ENCODE measurements at places on chromosomes 11 and 22.

- no peaks in the 10 kb centered on the region for H3K36me3 ChIP-seq
- H3K27me3 ChIP-seq = no peaks in the 10 kb centered on the region
- H3K27ac ChIP-seq = no peak overlapping the region
- no peaks in the 10 kb centered on the region for H3K4me1 ChIP-seq
- no peak overlapping the region for H3K4me3 ChIP-seq
Measured at GRCh38 chr11:23866641-23867040, 630.2 kb upstream of the LUZP2 start.

DNA sequence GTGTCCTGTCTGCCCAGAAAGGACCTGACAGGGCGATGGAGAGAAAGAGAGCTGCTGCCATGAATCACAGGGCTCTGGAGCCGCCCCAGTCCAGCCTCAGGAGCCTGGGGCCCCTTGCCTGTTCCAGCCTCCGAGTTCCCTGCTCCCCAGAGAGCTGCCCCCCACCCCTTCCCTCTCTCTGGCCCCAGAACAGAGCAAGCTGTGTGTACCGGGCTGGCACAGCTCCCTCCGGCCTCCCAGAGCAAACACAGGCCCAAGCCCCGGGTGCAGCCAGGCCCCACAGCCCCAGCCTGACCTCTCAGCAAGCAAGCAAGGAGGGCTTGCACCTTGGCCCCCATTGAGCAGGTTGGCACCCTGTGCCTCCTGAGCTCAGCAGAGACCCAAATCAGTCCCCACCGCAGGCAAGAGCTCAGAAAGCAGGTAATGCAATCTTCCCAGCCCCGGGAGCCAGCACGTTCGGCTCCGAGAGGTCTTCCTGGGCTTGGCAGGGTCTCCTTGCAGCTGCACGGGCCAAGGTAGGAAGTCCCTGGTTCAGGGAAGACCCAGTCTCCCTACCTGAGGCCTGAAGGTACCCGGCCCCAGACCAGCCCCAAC lies 1.4 kb downstream of the PACSIN3 start:
- H3K27me3 ChIP-seq = peaks cover 38% of the 10 kb centered on the region
- no peak overlapping the region for H3K27ac ChIP-seq
- peaks cover under 1% of the 10 kb centered on the region for H3K36me3 ChIP-seq
- peak; percentile 28 for DNase-seq
- H3K4me3 ChIP-seq = peak overlapping the region; percentile 78

- no peak overlapping the region for H3K27ac ChIP-seq
- DNase-seq = no peak
- H3K4me3 ChIP-seq = no peak overlapping the region
- no peaks in the 10 kb centered on the region for H3K4me1 ChIP-seq
- H3K36me3 ChIP-seq = no peaks in the 10 kb centered on the region
- peaks cover 16% of the 10 kb centered on the region for H3K27me3 ChIP-seq
Measured at GRCh38 chr11:35852056-35852455, 91.8 kb upstream of the LDLRAD3 start.

DNA sequence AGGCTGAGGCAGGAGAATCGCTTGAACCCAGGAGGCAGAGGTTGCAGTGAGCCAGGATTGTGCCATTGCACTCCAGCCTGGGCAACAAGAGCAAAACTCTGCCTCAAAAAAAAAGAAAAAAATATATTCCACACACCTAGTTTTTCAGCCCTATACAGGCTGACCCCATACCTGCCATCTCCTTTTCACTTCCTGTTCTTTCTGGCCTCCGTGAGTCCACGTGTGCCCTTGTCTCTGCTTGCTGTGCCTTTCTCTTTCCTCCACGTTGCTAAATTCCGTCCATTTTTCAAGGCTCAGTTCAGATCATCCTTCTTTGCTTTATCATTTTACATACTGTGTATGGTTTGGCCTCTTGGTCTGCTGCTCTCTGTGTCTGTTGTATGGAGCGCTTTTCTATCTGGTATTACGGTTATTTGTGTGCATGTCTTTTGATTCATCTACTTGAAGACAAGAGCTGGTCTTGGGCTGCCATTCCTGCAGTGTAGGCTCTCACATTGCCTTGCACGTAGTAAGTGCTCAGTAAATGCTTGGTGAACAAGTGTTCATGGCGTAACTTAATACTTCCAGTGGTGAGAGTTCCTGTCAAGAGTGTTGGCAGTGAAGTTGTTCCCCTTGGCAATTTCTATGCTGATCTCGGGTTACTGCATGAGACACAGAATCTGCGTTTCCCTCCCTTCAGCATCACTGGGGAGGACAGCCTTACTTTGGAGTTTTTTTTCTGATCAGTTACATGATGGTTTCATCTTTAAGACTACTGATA lies 57.5 kb downstream of the PTPRJ start:
- peak overlapping the region; percentile 91 for H3K27ac ChIP-seq
- peaks cover 64% of the 10 kb centered on the region for H3K4me1 ChIP-seq
- no peak for DNase-seq
- peaks cover 2% of the 10 kb centered on the region for H3K27me3 ChIP-seq

- no peak overlapping the region for H3K4me3 ChIP-seq
- peaks cover 52% of the 10 kb centered on the region for H3K4me1 ChIP-seq
- no peak for DNase-seq
- no peaks in the 10 kb centered on the region for H3K36me3 ChIP-seq
Measured at GRCh38 chr11:106463796-106464201, 386.3 kb downstream of the AASDHPPT start.

DNA sequence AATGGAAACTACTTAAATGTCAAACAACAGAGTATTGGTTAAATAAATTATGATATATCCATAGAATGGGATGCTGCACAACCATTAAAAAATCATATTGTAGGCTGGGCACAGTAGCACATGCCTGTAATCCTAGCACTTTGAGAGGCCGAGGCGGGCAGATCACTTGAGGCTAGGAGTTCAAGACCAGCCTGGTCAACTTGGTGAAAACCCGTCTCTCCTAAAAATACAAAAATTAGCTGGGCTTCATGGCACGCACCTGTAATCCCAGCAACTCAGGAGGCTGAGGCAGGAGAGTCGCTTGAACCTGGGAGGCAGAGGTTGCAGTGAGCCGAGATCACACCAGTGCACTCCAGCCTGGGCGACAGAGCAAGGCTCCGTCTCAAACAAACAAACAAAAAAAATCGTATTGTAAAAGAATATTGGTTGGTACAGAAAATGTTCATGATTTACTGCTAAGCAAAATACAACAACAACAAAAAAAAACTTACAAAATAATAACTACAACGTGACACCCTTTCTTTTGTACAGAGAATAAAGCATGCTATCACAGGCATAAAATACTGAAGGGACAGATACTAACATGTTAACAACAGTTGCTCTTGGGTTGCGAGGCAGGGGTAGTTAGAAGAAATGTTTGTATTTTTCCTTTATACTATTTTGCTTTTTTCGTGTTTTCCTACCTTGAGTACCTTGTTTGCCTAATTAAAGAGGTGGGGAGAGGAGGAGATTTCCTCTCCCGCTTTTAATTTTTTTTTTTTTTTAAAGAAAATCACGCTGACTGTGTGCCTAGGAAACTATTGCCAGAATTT lies 21.3 kb upstream of the RRAS2 start:
- no peak overlapping the region for H3K27ac ChIP-seq
- H3K4me1 ChIP-seq = no peaks in the 10 kb centered on the region
- H3K27me3 ChIP-seq = peaks cover 82% of the 10 kb centered on the region
- DNase-seq = no peak

GRCh38 chr11:1030556-1030955 lies 6.0 kb downstream of the MUC6 start:
- no peak for DNase-seq
- H3K27me3 ChIP-seq = peaks cover 4% of the 10 kb centered on the region
- H3K4me1 ChIP-seq = peaks cover 8% of the 10 kb centered on the region
- H3K4me3 ChIP-seq = no peak overlapping the region
- H3K27ac ChIP-seq = no peak overlapping the region

DNA sequence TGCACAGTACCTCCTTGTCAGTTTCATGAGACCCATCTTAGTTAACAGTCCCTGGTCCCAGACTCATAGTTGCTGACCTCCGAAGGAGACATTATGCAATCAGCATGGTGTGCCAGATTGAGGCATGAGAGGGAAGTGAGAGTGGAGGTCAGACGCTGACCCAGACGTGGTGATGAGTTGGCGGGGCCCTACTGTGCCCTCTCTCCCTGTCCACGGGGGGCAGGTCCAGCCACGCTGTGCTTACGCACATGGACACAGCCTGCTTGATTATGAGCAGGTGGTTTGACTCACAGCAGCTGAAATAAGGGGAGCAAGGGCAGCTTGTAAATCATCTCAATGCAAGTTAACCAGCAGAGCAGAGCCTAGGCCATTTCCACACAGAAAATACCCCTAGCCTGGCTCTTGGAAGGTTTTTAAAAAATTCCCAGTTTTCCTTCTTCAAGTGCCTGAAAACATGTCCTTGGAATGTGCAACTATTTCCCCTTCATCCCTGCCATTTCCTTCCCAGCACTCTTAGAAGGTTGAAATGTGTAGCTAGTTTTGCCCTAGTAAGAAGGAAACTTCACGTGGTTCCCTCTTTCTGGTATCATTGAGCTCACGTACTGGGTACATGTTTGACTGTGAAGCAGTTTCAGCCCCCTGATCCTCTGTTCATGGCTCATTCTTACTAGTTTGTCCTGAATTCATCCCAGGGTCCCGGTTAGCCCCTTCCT lies 122.6 kb upstream of the SORL1-AS1 start:
- peak overlapping the region; percentile 3 for H3K4me3 ChIP-seq
- H3K27me3 ChIP-seq = peaks cover 12% of the 10 kb centered on the region
- H3K36me3 ChIP-seq = peaks cover 67% of the 10 kb centered on the region
- H3K4me1 ChIP-seq = peaks cover 61% of the 10 kb centered on the region
- DNase-seq = no peak

DNA sequence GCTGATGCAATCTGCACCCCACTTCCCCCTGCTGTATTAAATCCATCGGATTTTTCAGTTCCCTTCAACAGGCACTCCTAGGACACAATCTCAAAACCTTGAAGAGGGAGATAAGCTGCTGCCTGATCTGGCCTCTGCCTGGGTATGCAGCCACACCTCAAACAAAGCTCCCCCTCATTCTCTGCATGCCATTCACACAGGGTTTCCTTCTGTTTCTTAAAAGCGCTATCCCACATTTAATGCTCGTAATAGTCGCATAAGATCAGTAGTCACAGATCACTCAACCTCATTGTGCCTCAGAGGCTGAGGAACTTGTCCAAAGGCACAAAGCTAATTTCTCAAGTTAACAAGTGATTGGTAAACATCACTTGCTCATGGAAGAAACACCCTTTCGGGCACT lies 34.0 kb downstream of the UQCR10 start:
- no peak for DNase-seq
- no peaks in the 10 kb centered on the region for H3K27me3 ChIP-seq
- H3K27ac ChIP-seq = no peak overlapping the region
- no peak overlapping the region for H3K4me3 ChIP-seq
- peaks cover 19% of the 10 kb centered on the region for H3K4me1 ChIP-seq
- peaks cover 57% of the 10 kb centered on the region for H3K36me3 ChIP-seq

GRCh38 chr11:115672999-115673411 lies 168.8 kb upstream of the CADM1 start:
- peaks cover 78% of the 10 kb centered on the region for H3K4me1 ChIP-seq
- DNase-seq = no peak
- H3K4me3 ChIP-seq = no peak overlapping the region
- no peaks in the 10 kb centered on the region for H3K27me3 ChIP-seq
- no peaks in the 10 kb centered on the region for H3K36me3 ChIP-seq
- no peak overlapping the region for H3K27ac ChIP-seq

GRCh38 chr22:23388517-23388890 lies 191.6 kb downstream of the IGLL1 start:
- H3K27ac ChIP-seq = no peak overlapping the region
- H3K4me3 ChIP-seq = no peak overlapping the region
- DNase-seq = no peak
- H3K36me3 ChIP-seq = peaks cover 28% of the 10 kb centered on the region

DNA sequence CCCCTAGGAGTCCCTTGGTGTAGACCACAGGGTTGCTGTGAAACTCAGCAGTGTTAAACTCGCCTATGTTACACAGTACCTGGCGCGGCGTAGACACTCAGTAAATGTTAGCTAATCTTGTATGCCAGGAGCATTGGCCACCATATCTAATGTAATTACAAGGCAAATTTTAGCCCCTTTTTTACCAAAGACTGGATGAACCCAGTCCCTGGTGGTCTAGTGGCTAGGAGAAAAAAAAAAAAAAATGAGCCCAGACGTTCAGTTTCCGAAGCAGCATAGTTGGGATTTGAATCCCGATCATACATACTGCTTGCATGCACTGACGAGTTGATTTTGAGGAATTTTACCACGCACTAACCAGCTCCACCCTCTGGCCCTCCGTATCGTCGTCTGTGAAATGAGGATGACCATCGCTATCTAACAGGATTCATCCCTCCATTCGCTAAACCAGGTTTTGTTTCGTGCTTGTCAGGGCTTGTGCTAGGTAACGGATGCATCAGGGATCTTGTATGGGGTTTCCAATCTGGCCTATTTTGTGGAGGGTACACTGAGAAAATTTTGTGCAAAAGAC lies 688 bp downstream of the PTS start:
- no peak overlapping the region for H3K27ac ChIP-seq
- H3K36me3 ChIP-seq = peaks cover 27% of the 10 kb centered on the region
- H3K4me1 ChIP-seq = peaks cover 22% of the 10 kb centered on the region
- H3K27me3 ChIP-seq = peaks cover 18% of the 10 kb centered on the region
- H3K4me3 ChIP-seq = peak overlapping the region; percentile 88

DNA sequence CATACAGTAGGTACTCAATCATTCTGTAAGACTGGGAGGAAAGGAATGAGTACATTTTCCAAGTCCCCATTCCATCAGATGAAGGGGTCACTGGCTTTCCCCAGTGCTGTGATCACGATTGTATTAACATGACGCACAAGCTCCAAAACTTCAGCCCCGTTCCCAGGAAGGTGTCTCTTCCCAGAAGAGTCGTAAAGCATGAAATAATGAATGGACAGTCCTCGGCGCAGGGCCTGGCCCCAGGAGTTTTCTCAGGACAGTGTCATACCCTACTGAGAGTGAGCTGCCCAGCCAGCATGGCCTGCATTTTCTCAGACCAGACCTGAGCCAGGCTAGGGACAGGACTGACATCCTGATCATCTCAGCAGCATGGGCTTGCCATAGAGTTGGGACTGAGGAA lies 80.7 kb downstream of the PARVA start:
- H3K36me3 ChIP-seq = no peaks in the 10 kb centered on the region
- DNase-seq = no peak
- H3K27me3 ChIP-seq = no peaks in the 10 kb centered on the region
- H3K4me1 ChIP-seq = peaks cover 46% of the 10 kb centered on the region
- H3K4me3 ChIP-seq = no peak overlapping the region

DNA sequence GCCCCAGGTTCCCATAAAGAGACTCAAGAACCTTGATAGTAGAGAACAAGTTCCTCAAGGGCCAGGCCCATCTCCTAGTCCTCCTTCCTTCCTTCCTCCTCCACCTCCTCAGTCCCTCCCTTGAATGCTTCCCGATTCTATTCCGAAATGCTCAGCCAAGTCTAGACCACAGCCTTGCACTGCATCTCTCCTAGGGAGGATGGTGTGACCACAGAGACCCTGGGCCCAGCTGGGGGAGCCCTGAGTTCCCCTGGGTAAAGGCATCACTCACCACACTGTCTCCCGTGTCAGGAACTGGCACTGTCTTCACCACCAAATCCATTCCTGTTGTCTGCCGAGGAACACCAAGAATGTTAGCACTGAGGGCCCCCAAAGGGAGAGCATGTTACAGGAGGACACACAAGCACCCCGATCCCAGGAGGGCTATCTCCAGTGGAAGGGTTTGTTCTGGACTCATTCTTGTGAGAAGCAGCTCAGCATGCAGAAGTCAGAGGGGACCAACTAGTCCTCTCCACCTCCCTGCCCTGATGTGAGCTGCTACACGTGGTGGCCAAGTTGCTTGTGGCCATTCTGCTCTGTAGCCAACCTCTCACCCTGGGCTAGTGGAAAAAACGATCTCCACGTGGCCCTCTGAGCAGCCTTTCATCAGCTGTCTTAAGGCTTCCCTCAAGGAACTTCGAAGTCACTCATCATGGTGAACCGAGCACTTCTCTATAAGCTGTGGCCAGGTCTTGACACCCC lies 8.7 kb downstream of the IFT27 start:
- no peak overlapping the region for H3K4me3 ChIP-seq
- peaks cover 26% of the 10 kb centered on the region for H3K4me1 ChIP-seq
- peaks cover 2% of the 10 kb centered on the region for H3K27me3 ChIP-seq
- no peak for DNase-seq
